Stimulated activated CD8-positive, alpha-beta memory T cell treated with anti-CD3 and anti-CD28 coated beads, Interleukin-15, amount 100 ng/mL, for 1 hour (primary cell): ENCODE measurements at places on chromosomes 6 and 20.

DNA sequence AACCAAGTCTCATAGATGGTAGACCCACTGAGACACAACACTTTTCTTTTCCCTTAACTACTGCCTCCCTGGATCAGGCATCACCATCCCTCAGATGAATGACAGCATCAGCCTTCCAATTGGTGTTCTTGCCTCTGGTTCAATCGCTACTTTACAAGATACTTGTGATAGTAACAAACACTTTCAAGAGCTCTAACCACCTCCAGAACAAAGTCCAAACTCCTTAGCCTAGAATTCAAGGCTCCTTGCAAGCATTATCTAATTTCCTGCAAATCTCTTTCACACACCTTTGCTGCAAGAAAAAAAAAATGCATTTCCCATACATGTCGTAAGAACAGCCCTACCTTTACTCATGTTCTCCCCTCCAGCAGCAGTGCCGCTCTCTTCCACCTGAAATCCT, 33.1 kb downstream of the RALGAPA2 start:
- DNase-seq, result no peak

DNA sequence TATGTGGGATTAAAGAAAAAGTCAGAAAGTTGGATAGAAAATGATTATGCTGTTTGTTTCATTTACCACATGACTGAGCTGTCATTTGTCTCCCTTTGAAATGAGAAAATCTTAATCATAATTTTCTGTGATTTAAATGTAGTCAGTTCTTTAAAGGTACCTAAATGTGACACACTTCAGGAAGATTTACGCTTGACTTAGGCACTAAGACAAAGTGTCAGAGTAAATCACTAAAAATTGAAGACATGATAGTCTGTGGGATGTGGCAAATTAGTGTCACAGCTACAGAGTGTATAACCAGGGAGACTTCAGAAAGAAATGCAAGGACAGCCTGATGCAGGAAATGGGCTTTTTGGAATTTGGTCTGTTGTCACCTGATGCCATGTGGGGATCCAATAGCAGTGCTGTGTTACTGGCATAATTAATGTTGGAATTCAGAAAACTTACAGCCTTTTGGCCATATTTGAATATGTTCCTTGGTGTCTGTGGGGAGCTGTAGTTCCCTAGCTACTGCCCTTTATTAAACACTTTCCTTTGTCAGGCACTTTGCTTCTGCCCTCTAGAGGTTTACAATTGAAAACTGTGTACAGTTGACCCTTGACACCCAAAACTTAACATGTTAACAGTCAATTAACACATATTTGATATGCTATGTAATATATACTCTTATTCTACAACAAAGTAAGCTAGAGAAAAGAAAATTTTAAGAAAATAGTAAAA, 493.8 kb downstream of the UTRN start:
- DNase-seq, result no peak

- no peak for DNase-seq
Measured at GRCh38 chr6:19167251-19167650, 669.9 kb upstream of the ID4 start.

DNA sequence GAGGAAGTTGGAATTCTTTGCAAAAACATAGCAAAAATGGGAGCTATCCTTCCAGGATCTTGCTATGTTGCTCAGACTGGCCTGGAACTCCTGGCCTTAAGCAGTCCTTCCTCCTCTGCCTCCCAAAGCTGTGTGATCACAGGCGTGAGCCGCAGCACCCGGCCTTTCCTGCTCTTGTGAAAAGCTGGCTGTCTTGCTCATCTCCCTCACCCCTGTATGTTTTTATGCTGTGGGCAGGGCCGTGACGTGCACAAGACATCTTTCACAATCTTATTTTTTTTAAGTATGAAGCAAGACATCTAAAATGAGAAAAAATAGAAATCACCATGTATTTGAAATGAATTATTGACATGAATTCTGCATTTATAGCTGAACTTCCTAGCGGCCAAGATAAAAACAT, 110.4 kb downstream of the SAMD5 start:
- no peak for DNase-seq

DNA sequence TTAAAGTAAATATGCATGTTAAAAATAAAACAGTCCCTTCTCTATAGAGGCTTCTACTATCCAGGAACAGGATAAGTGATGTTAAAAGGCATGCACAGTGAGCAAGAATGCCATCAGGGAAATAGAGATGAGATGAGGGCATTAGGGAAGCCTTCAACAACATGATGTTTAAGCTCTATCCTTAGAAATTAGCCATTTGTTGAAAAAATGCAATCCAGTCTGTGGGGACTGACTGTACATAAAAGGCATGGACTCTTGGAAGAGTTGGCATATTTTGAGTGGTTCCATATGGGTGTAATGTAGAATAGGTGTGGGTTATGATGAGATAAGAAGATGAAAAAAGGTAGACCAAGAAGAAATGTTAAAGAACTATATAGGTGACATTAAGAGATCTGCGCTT, 5.8 kb downstream of the KIAA0319 start:
- DNase-seq, result no peak

- DNase-seq, result no peak
Measured at GRCh38 chr20:47241345-47241781, 115.1 kb downstream of the ZMYND8 start.

DNA sequence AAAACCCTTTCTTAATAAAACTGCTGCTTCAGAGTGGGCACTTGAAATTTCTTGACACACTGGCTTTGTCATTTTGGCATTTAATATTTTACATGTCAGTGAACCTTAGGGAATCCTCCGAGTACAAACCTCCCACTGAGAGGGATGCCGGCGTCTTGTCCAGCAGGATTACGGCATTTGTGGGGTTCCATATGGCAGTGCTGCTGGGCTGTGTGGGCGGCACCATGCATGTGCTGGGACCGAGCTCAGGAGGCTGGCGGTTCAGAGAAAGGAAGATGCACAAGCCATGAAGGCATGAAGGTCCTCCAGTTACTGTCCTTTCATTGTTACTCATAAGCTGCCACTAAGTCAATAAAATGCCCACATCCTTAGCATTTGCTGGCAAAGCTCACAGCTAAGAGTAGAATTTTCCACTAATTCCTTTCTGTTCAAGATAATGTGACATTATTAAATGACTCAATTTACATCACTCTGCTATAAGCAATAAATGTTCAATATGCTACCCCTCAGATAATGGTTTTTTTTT, 61.4 kb downstream of the LY86 start:
- DNase-seq, result no peak

GRCh38 chr20:17590245-17590644, 20.4 kb downstream of the DSTN start:
- DNase-seq, result no peak

DNA sequence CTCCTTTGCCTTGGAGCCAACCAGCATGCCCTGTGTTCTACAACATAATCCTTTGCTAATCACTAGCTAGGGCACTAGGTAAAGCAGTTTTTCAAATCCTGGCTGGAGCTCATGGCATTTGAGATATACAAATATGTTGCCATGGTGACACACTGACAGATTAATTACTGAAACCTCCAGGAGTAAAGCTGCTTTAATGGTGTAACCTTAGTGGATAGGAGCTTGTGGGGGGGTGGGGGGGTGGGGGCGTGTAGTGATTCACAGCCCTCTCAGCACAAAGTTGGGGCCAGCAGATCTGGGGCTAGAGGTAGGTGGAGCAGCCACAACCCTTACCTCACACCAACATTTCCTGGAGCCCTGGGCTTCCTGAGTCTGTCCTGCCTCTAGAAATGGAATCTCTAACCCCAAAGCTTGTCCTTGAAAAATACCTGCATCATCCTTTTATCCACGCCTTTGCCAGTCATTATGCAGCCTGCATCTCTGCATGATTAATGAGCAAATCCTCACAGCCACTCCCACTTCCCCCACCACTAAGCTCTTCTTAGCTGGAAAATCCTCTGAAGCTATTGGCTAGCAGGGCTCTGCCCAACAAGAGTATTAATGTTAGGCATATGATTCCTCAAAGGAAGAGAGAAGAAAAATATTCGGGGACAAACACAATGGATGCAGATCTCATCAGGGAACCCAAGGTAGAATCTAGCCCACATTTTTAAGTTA, 84.5 kb upstream of the PRND start:
- DNase-seq, result no peak

DNA sequence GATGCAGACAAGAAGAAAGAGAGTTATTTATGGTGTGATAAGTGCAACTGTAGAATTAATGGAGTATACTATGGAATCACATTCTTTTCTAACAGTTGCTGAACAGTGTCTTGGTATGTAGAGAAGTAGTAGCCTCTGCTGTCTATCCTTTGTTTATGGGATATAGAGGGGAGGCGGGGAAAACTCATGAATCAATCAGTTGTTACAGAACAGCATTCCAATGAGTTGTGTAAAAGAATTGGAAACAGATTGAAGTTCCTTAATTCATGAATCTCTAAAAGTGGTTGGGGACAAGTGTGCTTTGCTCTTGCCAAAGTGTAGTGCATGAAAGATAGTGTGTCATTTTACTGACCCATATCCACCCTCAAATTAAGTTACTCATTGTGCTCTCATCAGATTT, 77.7 kb downstream of the FLRT3 start:
- no peak for DNase-seq

DNA sequence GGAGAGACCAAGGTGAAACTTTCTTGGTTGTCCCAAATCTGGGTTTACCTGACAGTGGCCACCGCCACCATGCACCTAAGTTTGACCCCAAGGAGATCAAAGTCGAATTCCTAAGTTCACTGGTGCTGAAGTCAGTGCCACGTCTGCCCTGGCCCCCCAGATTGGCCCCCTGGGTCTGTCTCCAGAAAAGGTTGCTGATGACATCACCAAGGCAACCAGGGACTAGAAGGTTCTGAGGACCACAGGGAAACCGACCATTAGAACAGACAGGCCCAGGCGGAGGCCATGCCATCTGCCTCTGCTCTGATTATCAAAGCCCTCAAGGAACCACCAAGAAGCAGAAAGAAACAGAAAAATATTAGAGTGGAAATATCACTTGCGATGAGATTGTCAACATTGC, 91.2 kb downstream of the DLL1 start:
- no peak for DNase-seq

DNA sequence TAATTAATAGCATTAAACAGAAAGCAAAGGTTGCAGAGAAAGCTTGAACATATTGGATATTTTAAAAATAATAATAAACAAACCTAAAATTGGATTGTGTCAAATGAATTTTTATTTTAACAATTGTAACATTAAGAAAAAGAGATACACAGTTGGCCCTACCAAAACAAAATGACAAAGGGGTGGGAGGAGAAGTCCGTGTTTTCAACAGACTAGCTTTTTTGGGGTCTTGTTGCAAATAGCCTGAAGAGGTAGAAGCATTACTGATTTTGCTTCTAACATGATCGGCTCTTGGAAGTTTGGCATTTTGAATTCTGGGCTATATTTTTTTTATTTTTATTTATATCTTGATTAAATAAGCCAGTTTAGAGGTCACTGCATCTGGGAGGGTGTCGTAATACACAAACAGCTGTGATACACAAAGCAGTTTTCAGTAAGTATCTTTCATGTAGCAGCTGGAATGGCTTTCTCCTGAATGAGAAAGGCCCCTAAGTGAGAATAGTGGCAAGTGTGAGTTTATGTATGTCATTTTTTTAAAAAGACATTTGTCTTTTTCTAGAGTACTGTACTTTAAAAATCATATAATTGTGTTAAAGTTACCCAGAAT, 85.5 kb upstream of the ZNF217 start:
- no peak for DNase-seq

GRCh38 chr20:63155266-63156165, 60.4 kb downstream of the YTHDF1 start:
- DNase-seq, result no peak

DNA sequence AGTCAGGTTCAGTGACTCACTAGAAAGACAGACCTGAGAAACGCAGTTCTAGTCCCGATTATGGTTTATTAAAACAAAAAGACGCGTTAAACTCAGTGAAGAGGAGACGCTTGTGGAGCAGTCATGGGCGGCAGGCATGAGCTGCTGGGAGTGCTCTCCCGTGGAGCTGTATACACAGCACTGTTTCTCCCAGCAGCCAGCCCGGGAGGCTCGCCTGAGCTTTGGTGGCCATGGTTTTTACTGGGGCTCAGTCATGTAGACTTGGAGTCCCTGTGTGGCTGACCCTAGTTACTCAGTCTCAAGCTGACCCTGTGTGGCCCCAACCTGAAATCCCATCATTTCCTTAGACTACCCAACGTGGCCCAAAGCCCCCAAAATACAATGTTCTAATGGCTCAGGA, 41.2 kb upstream of the BHLHE23 start:
- no peak for DNase-seq

DNA sequence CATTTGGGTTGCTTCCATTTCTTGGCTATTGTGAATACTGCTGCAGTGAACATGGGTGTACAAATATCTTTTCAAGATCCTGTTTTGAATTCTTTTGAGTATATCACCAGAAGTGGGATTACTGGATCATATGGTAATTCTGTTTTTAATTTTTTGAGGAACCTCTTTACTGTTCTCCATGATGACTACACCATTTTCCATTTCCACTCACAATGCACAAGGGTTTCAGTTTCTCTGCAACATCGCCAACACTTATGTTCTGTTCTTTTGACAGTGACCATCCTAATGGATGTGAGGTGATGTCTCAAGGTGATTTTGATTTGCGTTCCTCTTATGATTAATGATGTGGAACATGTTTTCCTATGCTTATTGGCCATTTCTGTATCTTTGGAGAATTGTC, 214.4 kb upstream of the ZFP64 start:
- no peak for DNase-seq

DNA sequence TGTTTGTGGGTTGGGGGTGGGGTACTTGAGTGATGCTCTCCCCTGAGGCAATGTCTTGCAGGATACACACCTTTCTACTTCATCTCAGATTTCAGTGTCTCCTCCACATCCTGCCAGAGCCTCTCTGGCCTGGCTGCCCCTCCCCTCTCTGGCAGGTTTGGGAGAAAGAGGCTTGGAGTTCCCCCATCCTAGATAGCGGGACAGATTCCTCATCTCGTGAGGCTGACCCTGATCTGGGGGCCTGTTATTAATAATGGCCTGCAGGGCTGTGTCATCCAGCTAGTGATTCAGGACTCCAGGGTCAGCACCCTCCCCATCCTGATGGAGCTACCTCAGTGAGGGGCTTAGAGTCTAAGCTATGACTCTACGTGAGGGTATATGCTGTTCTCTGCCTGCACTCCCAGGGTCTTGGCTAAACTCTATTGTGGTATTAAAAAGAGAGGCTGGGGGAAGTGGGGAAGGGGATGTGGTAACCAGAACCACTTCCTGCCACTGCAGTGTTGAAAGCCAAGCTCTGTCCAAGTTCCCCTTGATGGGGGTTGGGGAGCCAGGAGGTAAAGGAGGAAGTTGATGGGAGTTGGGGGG, 3.7 kb upstream of the MMP9 start:
- DNase-seq, result no peak

DNA sequence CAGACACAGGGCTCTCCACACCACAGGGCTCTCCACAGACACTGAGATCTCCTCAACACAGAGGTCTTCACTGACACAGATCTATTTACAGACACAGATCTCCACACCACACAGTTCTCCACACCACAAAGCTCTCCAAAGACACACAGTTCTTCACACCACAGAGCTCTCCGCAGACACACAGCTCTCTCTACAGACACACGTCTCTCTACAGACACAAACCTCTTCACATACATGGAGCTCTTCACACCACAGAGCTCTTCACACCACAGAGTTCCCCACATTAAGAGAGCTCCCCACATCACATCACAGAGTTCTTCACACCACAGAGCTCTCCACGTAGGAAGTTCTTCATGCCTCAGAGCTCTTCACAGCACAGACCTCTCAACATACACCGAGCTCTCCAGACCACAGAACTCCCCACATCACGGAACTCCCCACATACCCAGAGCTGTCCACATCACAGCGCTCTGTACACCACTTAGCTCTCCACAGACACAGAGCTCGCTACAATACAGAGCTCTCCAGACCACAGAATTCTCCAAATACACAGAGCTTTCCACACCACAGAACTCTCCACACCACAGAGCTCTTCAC, 53.9 kb downstream of the ERMARD start:
- DNase-seq, result no peak
